ENCODE measurements at places on chromosomes 1 and 21.

DNA sequence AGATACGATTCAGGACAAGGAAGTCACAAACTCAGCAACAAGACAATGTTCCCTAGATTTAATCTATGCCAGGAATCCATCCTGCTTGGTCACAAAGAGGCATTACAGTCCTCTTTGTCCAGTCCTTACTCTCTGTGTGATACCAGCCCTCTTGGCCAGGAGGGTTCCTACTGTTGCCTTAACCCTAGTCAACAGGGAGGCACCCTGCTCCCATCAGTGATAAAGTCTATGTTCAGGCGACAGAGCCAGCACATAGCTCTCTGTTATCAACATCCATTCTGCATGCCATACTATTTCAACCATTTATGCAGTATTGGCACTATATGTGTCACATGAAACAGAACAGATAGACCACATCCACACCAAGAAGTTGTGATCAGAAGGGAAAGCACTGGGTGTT, 4.4 kb upstream of the NPL start:
- no peak for DNase-seq

DNA sequence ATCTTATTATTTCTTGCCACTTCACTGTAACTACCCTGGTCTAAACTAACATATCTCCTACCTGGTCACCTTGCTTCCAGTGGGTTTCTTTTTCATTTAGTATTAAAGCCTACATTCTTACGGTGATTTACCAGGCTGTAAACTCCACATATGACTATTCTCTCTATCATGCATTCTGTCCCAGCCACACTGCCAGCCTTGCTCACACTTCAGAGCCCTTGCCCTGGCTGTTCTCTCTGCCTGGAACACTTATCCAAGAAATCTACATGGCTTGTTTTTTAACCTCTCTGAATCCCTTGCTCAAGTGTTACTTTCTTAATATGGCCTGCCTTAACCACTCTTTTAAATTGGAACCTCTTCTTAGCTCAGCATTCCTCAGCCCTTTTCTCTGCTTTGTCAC, 212.7 kb downstream of the GPR52 start:
- no peak for DNase-seq

DNA sequence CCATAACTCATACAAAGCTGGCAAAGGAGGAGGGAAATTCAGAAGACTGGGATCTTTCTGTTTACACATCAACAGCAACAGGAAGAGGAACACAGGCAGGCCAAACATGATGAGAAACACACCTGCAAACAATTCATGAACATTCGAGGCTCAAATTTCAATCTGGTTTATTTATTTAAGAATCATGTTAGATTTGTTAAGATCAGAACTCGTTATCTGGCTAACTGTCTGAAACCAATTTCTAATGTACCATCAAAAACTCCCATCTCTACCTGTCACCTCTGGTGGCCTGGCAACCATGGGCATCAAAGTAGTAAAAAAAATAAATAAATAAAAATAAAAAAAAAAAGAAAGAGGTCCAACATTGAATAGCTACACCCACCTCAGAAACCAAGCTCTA, 9.8 kb downstream of the LBR start:
- DNase-seq: no peak

DNA sequence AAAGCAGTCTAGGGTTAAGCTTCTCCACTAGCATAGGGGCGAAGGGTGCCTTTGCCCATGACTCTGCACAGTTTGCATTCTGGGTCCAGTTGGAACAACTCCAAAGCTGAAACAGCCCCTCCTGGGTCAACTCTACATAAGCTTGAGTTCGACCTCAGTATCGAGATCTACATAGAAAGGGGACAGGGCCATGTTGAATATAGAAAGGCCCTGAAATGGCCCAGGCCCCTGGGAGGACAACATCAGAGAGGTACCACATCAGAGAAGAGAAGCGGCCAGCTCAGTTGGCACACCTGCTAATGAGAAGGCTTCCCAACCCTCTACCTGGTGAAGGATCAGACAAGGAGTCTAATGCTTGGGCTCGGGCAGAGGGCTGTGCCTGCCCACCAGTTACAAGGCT, 1.6 kb downstream of the DENND2D start:
- DNase-seq: no peak

DNA sequence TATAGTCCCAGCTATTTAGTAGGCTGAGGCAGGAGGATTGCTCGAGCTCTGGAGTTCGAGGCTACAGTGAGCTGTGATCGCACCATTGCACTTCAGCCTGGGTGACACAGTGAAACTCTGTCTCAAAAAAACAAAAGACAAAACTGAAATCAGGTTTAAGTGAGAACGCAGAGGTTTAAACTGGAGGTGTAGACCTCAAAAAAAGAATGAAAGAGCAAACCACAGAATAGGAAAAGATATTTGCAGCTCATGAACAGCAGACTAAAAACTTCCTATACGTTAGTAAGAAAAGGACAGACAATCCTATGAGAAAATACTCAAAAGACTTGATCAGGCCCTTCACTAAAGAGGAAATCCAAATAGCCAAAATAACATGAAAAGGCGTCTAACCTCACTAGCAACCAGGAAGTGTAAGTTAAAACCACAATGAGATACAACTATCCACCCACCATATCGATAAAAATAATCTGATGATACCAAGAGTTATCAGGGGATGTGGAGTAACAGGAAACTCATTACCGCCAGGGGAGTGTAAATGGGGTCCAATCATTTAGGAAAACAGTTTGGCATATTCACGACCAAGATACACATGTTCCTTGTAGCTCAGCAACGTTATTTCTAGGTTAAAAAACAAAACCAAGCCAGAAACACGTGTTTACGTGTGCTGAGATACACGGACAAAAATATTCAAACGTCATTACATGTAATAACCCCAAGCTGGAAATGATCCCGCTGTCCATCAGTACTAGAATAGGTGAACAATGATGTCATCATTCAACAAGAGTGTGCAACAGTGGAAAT, 9.8 kb downstream of the TNFRSF9 start:
- DNase-seq: no peak

DNA sequence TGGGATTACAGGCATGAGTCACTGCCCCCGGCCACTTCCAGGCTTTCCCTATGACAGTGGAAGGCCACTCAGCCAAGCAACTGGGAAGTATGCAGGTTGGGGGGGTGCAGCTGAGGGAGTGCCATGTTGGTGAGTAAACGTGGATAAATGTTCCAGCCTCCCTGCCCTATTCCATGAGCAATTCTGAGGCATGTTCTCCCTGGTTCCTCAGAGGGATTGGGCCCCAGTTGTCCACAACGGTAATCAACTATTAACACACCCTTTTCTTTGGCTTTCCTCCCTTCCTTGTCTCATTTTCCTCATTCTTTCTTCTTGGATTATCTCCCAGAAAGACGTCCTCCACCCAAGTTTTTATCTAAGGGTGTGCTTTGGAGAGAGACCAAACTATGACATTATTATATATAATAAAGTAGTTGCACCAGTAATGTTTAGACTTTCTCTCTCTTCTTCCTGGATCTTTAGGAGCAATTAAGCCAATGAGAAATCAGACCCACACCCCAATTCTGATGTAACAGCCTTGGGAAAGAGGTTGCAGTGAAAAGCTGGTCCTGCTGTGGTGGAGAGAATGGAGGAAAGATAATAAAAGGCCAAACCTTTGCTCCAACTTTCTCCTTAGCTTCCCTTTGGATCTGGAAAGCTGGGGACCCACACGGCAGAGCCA, 6.8 kb upstream of the SLAMF9 start:
- DNase-seq: peak; percentile 76

DNA sequence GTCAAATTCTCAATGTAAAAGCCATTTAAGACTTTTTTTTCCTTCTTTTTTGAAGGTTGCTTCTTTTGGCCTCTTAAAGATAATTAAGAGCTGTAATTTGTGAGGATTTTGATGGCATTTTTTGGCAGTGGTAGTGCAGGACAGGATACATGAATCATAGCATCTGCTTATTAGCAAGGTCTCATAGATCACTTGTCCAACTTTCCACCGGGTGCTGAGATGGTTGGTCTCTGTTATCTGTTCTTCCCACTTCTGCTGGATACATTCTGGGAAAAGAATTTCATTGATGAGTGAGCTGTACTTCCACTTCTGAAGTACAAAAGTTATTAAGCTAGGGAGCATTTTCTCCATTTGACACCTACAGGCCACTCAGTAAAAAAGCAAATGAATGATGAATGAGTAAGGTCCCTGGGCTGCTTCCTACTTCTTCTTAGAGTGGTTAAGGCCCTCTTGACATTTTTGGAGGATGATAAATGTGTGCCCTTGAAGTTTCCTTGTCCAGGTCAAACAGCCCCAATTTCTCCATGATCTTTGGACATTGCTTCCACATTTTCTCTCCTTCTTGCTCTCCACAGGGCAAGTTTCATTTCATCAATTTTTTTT, 100.6 kb downstream of the ROR1 start:
- no peak for DNase-seq

- DNase-seq: no peak
Measured at GRCh38 chr21:34597406-34597805, 17.5 kb downstream of the RCAN1 start.

- no peak for DNase-seq
Measured at GRCh38 chr1:179760521-179760920, 17.4 kb downstream of the FAM163A start.

- no peak for DNase-seq
Measured at GRCh38 chr1:93177991-93178390, 2.2 kb downstream of the TMED5 start.

DNA sequence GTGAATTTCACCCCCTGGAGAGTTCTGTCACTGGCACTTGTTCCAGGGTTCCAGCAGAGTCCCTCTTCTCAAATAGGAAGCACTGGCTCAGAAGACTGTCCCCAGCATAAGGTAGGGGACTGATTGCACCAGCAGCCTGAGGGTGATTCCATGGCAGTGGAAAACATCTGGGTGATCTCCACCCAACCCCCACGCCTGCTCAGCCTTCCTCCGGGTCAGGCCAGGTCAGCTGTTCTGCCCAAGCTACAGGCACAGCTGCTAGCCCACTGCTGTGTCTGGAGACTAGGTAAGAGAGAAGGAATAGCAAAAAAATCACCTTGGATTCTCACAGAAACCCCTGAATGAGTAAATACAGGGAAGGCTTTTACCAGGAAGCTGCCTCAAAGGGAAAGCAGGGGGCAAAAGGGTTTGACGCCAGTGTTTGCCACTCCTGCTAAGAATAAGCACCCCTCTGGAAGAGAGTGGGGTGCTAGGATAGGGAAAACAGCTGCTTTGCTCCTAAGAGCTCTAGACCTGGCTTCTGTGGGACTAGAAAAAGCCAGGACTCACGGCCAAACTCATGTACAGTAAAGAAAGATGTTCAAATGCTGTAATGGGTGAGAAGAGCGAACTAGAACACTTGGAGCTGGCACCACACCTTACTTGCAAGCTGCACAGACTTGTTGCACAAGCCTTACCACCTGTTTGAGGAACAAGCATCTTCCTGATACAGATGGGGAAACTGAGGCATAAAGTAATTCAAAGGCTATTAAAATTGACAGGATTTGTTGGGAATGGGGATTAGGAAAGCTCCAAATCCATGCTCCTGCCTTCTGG, 1.0 kb upstream of the DENND2D start:
- no peak for DNase-seq

DNA sequence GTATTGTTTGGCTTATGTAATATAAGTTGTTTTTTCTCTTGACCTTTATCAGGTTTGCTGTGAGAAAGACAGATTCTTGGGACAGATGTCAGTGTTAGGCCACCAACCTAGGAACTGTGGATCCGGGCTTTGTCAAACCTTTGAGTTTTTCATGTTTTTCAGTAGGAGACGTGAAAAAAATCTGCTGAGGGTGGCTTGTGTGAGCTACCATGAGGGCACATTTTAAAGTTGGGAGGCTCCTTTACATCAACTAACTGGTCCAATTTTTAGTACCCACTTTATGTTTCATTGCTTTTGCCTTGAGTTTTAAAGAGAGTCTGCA, 801 bp downstream of the RPS6KC1 start:
- DNase-seq: no peak

DNA sequence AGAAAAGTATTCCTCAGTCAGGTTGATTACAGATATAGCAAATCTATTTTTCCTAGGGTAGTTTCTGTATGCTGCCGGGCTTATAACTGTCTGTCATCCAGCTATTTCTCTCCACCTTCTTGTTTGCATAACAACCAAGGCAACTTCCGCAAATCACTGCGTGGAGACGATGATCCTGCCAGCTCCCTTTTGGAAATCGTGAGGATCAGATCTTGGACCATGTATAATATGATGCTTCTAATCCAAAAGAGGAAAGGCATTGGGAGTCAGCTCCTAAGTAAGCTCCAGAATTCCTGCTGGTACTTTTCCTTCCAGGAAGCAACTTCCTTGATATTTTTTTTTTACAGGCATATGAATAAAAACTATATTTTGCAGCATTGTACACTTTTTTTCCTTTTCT, 445 bp upstream of the RGS4 start:
- DNase-seq: no peak
